ENCODE measurements at places on chromosomes 2 and 18.

GRCh38 chr2:10236571-10237391 lies 65.9 kb upstream of the HPCAL1 start:
- DNase-seq, result no peak

GRCh38 chr2:26757873-26758789 lies 6.0 kb upstream of the SLC35F6 start:
- no peak for DNase-seq

DNA sequence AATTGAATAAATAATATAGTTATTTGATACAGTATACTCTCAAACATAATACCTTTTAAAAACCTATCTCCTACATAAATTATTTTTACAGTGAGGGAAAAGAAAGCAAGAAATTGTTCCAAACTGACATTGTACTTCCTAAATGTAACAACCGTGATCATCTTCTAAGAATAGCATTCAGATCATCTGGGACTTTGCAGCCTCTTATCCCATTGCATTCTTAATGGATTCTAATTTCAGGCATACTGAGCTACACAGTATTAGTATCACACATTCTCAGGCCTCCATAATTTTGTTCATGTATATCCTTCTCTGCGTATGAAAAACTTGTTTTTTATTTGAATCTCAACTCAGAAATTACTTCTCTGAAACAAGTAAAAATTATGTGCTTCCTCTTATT lies 1134.7 kb upstream of the CDH2 start:
- DNase-seq, result no peak

- no peak for DNase-seq
Measured at GRCh38 chr2:216694082-216694825, 1.1 kb downstream of the IGFBP5 start.

DNA sequence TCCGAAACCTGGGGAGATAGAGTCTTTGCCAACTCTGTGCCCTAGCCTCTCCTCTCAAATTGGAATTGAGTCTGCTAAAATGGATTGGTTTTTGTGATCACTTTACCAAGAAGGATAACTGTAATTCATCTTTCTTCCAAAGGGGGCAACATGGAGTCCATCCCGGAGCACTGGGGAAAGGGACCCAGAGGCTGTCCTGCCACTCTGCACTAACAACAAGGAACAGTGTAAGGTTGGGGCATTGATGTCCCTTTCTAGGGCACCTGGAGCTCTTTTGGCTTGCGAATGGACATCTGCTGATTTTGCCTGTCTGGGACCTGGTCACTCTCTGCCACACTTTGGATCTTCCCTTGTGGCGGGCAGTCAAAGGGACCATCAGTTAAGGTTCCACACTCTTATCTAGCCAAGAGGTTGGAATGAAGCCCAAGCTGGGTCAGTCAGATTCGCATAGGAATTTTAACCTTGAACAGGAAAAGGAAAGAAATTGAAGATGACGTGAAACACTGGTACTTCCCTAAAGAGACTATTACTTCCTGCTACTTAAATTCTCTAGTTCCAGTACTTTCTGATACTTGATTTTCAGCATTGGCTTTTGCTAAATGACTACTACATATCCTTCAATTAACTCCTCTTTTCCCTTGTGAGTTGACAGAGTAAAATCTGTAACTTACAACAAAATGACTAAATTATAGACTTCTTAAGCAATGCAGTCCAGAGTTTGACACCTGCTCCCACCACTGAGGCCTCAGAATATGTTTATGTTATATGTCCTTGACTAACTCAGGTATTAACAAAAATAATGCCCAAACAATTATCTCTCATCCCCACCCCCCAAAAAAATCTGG lies 64.7 kb upstream of the KLF7 start:
- no peak for DNase-seq

DNA sequence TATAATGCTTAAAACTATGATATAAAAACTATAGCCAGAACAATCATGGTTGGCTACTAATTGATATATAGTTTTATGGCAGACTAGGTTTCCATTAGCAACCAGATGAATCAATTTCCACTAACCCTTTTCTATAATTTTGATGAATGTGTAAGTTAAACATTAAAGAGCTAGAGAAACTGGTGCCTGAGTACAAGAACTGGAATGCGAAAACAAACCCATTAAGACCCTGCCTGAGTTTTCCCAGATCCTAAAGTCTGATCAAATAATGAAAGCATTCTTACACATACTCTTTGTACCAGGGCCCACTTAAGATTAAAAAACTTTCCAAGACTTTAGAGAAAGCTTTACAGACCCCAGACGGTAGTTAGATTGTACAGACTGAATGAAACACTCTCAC lies 21.3 kb downstream of the MRPL19 start:
- DNase-seq, result no peak

GRCh38 chr2:126669772-126670171 lies 13.8 kb downstream of the GYPC start:
- no peak for DNase-seq

GRCh38 chr2:18795906-18796305 lies 206.5 kb upstream of the NT5C1B start:
- DNase-seq, result no peak

DNA sequence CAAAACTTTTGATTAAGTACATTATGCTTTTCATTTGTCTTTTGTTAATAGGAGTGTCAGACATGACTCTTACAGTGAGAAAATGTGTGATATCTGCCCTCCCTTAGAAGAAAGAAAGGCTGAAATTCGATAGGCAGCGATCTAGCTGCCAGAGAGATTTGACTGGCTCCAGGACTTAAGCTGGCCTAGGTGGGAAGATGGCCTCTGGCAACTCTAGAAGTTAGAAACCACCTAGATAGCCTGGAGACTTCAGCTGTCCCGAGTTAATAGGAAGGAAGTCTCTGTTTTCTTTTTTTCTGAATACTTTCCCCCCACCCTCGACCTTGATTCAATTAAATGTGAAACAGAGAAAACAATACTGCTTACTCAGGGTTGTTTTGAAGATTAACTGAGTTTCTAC lies 1194.7 kb upstream of the CRIM1 start:
- no peak for DNase-seq

GRCh38 chr2:160977854-160978253 lies 182.4 kb upstream of the TANK start:
- DNase-seq, result no peak

- no peak for DNase-seq
Measured at GRCh38 chr18:48612917-48613316, 74.1 kb downstream of the CTIF start.

DNA sequence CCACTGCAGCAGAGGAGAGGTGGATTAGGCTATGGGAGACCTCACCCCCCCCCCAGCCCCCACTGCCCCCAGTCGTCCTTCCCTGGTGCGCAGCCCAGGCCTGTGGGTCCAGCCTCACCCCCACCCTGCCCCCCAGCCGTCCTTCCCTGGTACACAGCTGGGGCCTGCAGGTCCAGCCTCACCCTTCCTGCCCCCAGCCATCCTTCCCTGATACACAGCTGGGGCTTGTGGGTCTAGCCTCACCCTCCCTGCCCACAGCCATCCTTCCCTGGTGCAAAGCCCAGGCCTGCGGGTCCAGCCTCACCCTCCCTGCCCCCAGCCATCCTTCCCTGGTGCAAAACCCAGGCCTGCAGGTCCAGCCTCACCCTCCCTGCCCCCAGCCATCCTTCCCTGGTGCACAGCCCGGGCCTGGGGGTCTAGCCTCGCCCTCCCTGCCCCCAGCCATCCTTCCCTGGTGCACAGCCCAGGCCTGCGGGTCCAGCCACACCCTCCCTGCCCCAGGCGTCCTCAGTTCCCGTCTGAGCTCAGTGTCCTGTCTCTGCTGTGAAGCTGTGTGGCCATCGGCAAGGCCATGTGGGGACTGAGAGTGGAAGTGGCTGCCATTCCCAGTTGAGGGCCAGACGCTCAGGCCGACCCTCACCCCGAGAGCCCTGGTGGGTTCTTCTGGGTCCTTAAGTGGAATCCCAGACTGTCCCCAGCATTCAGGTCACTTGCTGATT lies 86.8 kb upstream of the SNTG2 start:
- no peak for DNase-seq

- DNase-seq, result no peak
Measured at GRCh38 chr2:219575566-219576504, 3.7 kb downstream of the INHA start.

DNA sequence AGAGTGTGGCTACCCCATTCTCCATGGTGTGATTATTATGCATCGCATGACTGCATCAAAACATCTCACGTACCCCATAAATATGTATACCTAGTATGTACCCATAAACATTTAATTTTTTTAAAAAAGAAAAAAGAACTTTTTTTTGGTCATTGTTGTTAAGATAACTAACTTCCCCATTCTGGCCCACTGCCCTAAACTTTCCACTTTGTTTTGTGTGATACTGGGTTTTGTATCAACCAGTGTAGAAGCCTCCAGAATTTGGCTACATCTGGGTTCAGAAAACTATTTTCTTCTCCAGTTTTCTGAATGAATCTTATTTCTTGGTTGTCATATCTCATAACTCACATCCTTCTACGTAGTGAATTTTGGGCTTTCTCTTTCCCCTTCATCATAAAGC lies 62.3 kb upstream of the NABP1 start:
- DNase-seq, result no peak

DNA sequence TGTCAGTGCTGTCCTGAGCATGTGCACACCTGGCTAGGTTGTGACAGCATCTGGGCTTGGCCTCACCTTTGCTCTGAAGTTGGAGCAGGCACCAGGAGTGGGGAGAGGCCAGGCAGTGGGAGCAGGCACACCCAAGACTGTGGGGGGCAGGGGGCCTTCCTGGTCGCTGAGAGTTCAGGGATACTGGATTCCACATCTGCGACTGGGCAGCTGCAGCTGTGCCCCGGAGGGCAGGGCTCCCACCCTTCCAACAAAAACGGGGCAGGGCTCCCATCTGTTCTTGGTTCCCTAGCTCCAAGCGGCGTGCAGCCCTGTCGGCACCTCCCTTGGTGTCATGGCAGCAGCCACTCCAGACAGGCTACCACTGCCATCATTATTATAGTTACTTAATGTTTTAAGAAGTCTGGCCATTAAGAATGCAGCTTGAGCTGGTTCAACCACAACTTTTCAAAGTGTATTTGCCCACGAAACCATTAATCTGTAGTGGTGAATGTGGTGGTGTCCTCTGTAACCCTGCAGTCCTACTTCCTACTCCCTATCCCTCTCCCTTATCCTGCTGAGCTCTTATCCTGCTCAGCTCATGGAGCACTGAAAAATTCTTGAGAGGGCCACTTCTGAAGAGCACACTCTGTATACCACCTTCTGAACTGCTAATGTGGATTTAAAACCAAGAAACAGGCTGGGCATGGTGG lies 48.0 kb upstream of the RAB1A start:
- DNase-seq, result no peak

GRCh38 chr2:211941216-211941747 lies 597.3 kb downstream of the ERBB4 start:
- DNase-seq, result no peak

- DNase-seq, result no peak
Measured at GRCh38 chr2:145721681-145722080, 1201.8 kb upstream of the ZEB2 start.

DNA sequence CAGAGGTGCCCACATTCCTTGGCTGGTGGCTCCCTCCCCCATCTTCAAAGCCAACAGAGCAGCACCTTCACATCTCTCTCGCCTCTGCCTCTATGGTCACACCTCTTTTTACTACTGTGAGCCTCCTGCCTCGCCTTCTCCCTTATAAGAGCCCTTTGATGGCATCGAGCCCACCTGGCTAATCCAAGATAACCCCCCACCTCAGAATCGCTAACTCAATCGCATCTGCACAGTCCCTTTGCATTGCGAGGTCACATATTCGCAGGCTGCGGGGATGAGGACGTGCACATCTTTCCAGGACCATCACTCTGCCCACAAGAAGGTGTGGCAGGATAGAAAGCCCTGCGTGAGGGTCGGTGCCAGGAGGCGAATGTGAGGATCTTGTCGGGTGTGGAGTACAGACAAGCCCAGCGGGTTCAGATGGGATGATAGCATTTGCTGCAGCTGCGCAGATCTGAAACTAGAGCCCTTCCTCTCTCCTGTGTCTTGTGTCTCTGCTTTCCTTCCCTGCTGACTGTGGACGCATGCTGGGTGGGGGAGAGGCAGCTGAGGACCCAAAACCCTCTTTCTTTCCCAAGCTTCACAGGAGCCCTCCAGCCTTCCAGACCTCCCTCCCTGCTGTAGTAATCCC lies 148.3 kb upstream of the HDAC4 start:
- no peak for DNase-seq

GRCh38 chr2:59974051-59974766 lies 579.2 kb downstream of the BCL11A start:
- no peak for DNase-seq

- no peak for DNase-seq
Measured at GRCh38 chr2:23145460-23145859, 239.5 kb upstream of the KLHL29 start.

DNA sequence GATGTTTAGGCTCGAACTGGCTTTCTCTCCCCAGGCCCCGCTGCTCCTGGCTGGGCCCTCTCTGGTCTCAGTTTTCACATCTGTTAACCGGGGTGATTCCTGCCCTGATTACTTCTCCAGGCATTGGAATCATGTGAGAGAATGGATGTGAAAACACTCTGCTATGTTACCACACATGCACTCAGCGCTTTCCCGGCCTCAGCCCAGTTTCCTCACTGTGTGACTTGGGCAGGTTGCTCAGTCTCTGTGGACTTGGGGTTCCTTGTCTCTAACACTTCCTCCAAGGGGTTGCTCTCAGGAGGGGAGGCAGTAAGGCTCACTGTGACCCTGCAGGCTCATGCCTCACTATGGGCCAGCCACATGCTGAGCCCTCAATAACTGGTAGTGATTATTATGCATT lies 230.4 kb upstream of the HS6ST1 start:
- no peak for DNase-seq

DNA sequence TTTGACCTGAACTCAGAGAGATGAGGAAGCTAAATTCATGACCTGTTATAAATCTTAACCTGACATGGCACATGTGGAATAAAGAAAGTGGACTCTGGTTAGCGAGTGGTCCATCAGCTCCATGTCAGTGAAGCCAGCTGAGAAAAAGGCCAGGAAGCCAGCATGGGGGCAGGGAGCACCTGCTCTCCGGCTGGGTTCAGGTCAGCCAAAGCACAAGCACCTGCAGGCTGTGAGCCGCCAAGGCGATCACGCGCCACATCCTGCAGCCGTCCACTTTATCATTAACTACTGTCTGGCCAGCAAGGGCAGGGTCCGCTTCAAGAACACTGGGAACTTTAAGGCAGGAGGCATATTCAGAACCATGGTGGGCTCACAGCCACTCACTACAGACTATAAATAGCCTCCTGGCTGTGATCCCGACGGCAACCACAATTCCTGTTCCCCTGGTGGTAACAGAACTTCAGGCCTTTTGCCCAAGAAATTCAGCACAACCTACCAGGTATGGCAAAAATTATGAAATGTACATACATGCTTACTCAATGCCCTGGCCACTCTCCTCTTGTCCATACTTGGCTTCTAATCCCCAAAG lies 35.5 kb downstream of the ACVR1 start:
- DNase-seq, result no peak

- no peak for DNase-seq
Measured at GRCh38 chr2:119257198-119257597, 33.6 kb downstream of the STEAP3 start.

GRCh38 chr2:53708988-53709387 lies 58.6 kb upstream of the CHAC2 start:
- DNase-seq, result no peak

DNA sequence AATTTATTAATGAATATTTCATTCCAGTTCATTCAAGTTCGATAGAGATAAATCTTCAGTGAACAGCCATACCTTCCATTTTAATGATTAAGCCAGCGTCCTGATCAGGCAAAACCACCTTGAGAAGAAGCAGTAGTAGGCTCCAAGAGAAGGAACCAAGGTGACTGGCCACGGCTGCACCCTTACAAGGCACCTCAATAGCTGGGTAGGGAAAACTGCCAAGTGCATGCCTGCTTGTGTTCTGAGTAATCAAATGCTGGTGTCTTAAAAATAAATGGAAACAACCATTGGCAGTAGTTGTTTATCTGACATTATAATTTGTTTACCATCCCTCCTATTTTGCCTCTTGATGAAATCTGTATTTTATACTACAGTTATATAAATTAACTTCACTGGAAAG lies 10.0 kb upstream of the FEZ2 start:
- no peak for DNase-seq
